ENCODE measurements at places on chromosomes 1 and 21.
A peak's percentile ranks its signal among the peaks of the same experiment; 100 is the strongest.

DNA sequence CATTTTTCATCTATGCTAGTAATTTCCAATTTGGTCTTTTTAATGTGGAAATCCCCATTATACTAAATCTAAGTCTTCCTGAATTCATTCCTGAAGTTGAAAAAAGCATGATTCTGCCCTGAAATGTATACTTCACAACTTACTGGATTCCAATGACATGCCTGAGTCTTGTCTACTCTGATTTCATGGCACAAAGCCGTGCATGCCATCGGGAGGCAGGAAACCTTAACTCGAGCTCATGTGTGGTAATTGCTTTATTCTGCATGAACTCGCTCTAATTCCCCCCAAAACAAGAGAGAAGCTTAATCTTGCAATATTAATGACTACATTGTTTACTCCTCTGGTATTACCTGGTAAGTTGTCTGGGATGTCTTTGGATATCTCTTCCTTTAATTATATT lies 39.6 kb upstream of the PBX1 start:
- no peak for DNase-seq

- peak; percentile 87 for DNase-seq
These were observed at the start of gene MX2 for GRCh38 chr21:41361786-41362604. Gene MX2 (plus strand): TSS chr21:41362027. CDS start chr21:41376907, 14,880 bp downstream.

DNA sequence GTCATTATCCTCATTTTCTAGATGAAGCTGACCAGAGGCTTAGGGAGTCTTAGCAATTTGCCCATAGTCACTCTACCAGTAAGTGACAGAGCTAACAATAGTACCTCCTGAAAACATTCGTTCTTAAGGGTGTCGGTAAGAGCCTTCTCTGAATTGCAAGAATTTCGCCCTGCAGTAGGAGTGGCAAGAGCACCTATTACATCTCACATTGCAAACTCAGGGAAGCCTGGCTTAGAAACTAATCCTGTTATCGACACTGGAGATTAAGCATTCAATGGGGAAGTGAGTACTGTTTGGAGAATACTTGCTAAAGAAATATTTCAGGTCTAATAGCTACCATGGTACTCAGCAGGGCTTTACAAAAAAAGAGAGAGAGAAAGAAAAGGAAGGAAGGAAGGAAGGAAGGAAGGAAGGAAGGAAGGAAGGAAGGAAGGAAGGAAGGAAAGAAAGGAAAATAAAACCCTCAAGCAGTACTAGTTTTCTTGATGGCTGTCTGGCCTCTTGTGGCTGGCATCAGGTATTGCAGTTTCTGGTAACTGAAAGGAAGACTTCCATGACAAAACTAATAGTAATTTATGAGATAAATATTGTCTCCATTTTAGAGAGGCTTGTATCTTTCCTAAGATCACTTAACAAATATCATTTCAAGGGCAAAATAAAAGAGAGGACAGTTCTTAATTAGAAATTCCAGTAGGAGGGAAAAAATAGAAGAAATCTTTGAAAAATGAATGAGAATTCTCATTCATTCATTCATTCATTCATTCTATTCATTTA lies 10.4 kb downstream of the C1orf226 start:
- DNase-seq = no peak

- no peak for DNase-seq
These were observed 9.0 kb upstream of the CDC20 start for GRCh38 chr1:43349594-43350306.

- DNase-seq = no peak
These were observed 48.4 kb upstream of the PTPRC start for GRCh38 chr1:198590454-198590853.

DNA sequence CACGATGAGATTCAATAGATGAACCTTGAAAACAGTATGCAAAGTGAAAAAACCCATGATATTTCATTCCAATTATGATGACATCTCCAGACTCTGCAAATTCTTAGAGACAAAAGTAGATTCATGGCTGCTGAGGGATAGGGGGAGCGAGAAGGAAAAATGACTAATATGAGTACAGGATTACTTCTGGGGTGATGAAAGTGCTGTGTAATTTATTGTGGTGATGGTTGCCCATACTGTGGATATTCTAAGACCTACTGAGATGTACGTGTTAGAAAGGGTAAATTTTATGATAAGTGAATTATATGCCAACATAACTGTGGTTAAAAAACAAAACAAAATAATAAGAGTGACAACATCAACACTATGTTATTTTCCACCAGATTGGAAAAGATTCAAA lies 18.9 kb upstream of the RGS7 start:
- no peak for DNase-seq

DNA sequence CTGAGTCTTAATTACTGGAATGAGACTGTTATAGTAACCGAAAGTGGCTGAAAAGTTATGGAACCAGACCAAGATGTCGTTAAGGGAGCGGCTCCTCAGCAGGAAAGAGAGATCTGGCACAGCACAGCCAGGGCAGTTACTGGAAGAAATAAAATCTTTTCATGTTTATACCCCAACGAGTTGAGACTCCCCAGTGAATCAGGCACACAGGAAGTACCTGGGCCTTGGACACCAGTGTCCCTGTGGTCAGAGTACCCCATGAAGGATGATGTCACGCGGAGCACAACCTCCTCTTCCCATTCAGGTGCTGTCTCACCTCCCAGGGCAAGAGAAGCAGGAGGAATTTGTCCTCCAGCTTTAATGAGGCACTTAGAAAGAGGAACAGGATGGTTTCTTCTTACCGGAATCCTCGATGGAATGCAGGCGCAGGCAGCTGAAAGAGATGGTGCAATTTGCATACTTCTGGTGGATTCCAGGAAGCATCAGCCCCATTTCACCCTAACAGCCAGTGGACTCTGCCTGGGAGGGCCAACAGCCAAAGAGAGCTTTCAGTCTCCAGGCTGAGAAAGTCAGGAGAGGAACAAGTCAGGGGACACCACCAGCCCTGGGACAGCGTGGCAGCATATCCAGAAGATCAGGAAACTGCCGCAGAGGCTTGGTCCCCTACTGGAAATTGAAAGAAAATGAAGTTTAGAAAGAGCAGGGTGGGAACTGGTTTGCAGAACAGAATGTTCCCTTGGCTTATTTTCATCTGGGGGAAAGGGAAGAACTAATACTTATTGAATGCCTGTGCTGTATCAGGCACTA lies 35.9 kb upstream of the CTTNBP2NL start:
- no peak for DNase-seq

DNA sequence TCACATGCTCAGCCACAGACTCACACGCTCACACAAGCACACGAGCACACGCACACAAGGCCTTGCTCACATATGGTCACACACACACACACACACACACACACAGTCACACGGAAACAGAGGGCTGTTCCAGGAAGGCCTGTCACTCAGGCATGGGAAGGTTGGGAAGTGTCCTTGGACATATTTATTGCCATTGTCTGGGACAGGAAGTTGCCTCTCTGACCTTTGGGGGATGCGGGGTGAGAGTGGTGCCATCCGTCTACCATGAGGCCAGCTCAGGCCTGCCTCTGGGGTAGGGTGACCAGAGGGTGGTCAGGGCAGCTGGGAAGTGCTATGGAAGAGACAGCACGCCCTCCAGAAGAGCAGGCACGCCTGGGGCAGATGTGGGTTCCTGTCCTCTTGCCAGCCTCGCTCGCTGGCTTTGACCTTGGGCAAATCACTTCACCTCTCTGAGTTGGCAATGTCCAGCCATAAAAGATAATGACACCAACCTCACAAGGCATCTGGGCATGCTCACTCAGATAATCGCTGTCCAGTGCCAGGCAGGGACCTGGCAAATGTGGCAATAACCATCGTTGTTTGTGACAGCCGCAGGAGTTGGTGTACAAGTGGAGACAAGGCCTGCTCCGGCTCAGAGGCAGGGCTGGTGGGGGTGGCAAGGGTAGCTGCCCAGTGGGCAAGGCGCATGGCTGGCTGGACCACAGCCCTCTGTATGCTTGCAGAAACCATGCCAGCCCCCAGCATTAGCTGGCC lies 8.0 kb upstream of the GUCA2A start:
- no peak for DNase-seq

DNA sequence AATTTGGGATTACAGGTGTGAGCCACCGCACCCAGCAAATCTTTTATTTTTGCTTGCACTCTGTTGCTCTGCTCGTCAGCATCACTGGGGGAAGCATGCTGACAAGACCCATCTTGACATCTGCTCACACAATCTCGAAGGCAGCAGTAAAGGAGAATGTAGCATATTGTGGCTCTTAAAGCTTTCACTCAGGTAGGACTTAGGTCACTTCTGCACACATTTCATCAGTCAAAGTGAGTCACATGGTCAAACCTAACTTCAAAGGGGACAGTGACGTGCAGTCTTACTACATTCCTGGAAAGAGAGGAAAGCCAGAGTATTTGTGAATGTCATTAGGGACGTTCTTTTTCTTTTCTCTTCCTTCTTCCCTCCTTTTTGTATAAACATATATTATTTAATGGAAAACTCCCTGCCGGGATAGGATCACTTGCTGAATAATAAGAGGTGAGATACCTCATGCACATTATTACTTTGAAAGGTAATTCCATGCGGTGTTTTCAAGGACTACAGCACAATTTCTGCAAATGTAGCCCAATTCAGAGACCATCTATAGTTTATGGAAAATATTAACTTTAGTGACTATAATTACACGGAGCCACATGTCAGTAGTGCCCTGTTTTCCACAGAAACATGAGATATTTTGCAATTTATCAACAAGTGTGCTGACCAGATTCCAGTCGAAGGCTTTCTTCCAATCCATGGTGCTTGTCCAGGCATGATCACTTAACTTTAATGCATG lies 19.3 kb upstream of the ACBD6 start:
- no peak for DNase-seq

- no peak for DNase-seq
These were observed 5.0 kb upstream of the RGS18 start for GRCh38 chr1:192153276-192153675.

DNA sequence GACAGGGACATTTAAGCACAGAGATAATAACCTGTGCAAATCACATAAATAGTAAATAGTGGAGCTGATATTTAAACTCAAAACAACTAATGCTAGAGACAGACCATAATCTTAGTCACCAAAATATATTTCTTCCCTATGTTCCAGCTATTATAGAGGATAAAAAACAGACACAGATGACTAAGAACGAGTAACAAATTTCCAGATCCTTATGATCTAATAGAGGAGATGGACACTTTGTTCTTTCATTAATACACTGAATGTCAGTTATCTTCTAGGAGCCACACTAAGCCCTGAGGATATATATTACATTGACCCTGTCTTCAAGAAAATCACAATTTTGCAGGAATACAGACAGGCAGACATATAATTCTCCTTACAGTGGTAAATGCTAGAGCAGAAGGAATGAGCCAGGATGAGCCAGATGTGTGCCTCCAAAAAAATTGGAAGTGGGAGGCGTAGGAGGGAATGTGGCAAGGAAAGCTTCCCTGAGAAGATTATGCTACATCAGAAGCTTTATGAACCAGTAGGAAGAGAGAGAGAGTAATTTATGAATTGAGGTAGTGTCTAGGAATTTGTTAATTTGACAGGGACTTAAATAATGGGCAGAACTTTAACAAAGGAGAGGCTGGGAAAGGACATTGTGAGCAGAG lies 395.4 kb upstream of the BEND5 start:
- DNase-seq = no peak

GRCh38 chr1:229279242-229279641 lies 8.3 kb downstream of the RAB4A start:
- DNase-seq = no peak

GRCh38 chr1:243667591-243667990 lies 182.5 kb downstream of the AKT3 start:
- DNase-seq = no peak

DNA sequence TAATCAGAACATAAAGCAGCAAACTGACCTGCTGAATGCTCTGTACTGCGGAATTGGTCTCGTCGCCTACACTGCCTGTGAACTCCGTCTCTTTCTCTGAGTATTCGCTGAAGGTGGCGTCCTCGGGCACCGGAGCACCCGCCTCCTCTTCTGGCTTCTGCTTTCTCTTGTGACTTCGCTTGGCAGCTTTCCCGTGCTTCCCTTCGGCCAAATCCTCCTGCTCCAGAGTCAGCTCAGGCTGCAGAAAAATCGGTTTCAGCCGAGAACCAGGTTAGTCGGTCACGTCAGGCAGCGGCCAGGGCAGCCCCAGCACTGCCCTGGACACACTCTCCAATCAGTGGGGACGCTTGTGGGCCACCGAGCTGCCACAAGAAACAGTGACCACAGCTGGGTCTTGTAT lies 35.8 kb upstream of the RIPK4 start:
- DNase-seq = no peak

- DNase-seq = no peak
These were observed at the start of gene ELF3 for GRCh38 chr1:202010180-202011015. Gene ELF3 (plus strand): TSS chr1:202010587. CDS start chr1:202011137, 550 bp downstream.

DNA sequence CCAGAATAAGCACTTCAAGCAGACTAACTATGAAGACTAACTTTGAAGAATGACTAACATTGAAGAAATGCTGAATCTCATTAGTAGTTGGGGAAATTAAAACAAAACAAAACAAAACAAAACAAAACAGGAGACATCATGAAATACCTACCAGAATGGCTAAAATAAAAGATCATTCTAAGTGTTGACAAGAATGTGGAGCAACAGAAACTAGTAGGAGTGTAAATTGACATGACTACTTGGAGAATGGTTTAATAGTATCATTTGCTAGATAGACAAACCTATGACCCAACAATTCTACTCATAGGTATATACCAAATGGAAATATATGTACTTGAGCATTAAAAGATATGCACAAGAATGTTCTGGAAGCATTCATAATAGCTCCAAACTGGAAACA lies 18.9 kb upstream of the ZFP69B start:
- DNase-seq = no peak

GRCh38 chr1:35047188-35047858 lies 15.6 kb upstream of the ZMYM6 start:
- no peak for DNase-seq

GRCh38 chr21:21712748-21713520 lies 714.7 kb downstream of the NCAM2 start:
- no peak for DNase-seq

DNA sequence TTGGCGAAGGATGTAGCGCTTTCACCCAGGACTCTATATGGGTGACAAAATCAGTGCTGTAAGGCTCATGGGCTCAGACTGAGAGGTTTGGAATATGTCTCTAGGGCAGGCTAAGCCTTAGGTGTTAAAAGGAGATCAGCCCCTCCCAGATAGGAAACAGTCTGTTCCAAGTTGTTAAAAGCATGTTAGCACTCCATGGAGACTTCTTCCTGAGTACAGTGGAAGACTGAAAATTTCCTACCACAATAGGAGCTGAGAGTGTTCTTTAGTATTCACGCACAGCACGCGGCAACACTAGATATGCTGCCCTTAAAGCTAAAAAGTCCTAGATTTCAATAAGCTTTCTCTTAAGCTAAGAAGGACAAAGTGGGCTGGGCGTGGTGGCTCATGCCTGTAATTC lies 122.1 kb downstream of the TRABD2B start:
- no peak for DNase-seq

DNA sequence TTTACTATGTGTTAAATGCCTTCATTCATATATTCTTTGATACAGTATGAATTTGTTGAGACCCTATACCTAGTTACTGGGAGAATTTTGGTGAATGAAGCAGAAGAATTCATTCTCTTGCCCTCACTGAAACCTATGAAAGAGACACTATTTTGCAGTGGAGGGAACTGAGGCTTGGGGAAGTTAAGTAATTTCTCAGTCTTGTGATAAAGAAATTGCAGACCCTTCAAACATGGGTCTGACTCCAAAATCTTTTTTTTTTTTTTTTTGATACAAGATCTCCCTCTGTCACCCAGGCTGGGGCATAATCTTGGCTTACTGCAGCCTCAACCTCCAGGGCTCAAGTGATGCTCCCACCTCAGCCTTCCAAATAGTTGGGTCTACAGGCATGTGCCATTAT lies 132.1 kb downstream of the DNM3 start:
- DNase-seq = no peak

- DNase-seq = no peak
These were observed 973.5 kb upstream of the B3GALT2 start for GRCh38 chr1:194159941-194160340.
